Natural killer cell (primary cell): ENCODE measurements at places on chromosomes 2 and 18.

- no peak for DNase-seq
These were observed 59.3 kb upstream of the RFX8 start for GRCh38 chr2:101534149-101534611.

DNA sequence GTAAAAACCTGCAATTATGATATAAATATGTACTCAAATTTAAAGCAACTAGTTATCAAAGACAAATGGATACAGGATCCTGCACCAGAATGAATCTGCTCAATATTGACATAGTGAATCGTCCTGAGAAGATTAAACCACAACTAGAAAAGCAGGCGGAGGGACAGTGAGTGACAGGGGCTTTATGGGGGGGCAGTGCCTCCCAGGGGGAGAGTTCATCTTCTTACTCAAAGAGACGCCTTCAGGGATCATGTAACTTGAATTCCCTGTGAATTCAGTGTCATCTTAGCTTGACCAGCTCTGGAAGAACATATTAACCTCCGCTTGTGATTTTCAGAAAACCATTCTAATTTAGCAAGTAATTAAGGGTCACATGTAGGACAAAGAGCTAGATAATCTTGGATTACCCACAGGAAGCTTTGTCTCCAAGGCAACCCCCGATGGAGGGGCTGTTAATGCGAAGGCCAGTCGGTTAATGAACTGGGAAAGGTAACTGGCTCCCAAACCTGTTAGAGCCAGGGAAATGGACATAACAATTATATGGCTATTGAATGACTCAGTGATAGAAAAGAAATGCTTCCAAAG is 17.4 kb upstream of the LMAN1 start:
- no peak for DNase-seq

DNA sequence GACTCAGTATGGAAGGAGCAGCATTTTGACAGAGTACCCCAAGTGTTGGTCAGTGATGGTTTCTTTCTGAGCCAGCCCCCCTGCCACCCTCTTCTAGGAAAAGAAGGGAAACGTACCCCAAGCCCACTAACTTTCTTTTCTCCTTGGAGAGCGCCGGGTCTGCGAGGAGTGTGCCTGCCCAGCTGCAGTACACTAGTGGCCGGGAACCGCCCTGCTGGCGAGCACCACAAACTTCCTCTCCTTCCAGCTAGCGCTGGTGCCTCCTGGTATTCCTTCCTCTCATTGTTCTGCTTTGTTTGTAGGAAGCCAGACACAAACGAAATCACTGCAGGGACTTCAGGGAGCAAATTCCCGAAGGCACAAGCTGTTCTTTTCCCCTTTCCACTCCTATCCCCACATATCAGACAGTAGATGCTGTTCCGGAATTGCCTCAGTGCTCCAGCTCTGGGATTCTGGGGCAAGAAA is 1.8 kb downstream of the CCDC85A start:
- DNase-seq = no peak

- DNase-seq = peak; percentile 92
These were observed 1.2 kb upstream of the AFTPH start for GRCh38 chr2:64522843-64523428.

GRCh38 chr18:12308386-12309100 is 502 bp downstream of the TUBB6 start:
- DNase-seq = no peak

- DNase-seq = no peak
These were observed 726.6 kb upstream of the FANCL start for GRCh38 chr2:58967736-58968135.

DNA sequence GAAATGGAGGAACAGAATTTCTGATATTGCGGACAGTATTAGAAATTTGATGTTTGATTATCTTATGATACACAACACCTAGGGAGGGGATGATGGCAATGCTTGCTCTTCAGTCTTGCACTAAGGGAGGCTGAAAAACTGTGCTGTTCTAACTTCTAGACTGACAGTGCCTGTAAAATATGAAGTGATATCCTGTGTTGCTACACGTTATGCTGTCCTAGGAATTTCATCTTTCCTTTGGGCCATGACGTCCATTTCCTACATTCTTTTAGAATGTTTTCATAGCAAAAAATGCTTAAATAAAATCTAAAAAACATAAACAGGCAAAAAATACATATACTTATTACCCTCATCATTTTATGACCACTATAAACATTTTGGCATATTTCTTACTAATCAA is 55.3 kb downstream of the OSBPL1A start:
- DNase-seq = no peak

- DNase-seq = no peak
These were observed 164.0 kb upstream of the REG3G start for GRCh38 chr2:78861546-78861945.

DNA sequence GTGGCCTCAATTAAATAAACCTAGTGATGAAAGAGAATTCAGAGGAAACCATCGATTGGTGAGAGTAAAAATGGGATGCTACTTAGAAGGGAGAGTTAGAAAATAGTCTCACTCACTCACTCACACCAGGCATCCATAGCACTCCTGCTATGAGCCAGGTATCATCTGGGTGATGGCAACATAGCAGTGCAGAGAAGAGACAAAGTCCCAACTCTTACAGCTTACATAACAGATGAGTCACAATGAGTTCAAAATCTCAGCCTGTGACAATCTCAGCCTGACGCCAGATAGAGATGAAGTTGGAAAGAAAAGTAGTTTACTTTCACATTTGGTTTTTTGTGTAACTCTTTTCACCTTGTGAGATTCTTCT is 55.4 kb upstream of the THOC1 start:
- no peak for DNase-seq

DNA sequence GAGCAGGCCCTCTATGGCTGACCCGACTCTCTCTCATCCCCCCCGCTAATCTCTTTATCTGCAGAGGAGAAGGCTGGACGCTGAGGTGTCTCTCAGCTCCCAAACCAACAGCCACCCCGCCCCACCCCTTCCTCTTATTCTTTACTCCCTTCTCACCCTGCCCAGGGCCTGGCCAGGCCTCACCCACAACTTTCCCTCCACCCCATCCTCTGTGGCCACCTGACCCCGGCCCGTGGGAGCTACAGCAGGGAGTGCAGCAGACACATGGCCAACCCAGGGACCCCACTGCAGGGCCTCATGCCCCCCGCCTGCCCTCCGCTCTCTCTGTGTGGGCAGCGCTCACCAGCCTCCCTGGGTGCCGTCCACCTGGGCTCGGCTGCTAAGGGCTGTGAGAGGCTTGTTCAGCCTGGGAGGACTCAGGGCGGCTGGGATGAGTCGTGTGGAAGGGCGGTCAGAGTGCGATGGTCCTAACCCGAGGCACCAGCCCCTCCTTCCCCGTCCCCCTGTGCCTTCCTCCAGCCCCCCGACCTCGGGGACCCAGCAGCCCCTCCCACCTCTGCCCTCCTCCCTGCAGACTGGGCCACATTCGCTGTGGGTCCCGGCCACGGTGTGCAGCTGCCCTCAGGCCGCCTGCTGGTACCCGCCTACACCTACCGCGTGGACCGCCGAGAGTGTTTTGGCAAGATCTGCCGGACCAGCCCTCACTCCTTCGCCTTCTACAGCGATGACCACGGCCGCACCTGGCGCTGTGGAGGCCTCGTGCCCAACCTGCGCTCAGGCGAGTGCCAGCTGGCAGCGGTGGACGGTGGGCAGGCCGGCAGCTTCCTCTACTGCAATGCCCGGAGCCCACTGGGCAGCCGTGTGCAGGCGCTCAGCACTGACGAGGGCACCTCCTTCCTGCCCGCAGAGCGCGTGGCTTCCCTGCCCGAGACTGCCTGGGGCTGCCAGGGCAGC is 6.8 kb downstream of the NEU4 start:
- DNase-seq = peak; percentile 14

DNA sequence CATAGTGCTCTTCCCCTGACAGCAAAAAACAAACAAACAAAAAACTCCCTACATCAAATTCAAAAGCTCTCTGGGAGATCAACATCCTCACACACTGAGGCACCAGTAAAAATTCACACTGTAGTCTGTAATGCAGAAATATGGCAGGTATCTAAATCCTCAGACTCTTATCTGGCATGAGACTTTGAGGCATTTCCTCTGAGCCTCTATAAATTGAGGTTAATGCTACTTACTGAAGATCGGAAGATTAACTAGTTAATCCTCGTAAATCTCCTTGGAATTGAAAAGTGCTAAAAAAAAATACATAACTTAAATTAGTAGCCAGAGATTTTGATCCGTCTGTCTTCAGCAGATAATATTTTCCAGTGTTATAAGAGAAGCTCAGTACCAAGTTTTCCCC is 65.0 kb downstream of the AP1S3 start:
- no peak for DNase-seq

- no peak for DNase-seq
These were observed 37.1 kb downstream of the PIEZO2 start for GRCh38 chr18:11112286-11112685.

DNA sequence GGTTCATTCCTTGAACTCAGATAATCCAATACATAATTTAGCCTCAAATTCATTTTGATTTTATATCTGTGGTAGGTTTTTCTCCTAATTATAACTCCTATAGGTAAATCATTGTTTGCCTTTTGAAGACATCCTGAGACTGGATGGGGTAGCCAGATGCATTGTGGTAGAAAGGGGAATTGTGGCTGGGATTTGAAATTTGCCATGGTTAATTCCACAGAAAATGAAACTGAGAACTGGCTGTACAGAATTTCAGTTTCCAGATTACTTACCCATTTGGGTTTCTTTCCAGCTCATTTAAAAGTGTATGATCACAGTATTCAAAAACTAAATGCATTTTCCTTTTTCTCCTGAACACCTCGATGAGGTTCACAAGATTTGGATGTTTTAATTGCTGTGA is 18.2 kb downstream of the CDKL4 start:
- no peak for DNase-seq

GRCh38 chr18:73060666-73061288 is 193.0 kb upstream of the NETO1 start:
- DNase-seq = no peak

DNA sequence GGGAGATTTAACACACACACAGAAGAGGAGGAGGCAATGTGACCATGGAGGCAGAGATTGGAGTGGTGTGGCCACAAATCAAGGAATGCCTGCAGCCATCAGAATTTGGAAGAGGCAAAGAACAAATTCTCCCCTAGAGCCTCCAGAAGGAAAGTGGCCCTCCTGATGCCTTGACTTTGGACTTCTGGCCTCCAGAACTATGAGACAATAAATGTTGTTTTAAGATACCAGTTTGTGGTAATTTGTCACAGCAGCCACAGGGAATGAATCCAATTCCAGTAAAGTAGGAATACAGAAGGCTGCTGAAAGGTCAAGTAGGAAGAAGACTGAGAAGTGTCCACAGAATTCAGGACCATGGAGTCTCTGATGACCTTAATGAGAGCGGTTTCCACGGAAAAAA is 18.1 kb downstream of the PAIP2B start:
- no peak for DNase-seq

- no peak for DNase-seq
These were observed 95.7 kb downstream of the ASXL3 start for GRCh38 chr18:33673689-33674088.

GRCh38 chr2:70658476-70658875 is 104.8 kb upstream of the TGFA start:
- no peak for DNase-seq

DNA sequence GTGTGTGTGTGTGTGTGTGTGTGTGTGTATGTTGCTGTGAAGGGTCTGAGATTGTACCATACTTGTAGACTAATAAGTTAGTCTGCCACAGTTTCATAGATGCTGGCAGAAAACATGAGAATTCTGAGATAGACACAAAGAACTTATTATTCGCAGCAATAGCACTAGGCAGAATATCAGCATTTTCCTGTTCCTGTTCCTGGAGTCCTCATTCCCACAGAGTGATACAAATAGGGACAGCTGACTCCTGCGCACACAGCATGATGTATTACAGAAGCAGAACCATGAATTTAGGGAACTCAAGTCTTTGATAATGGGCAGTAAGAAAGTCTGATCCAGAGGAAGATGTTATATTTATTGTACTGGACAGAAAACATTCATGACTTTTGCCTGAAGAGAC is 1466.3 kb downstream of the DPP10 start:
- DNase-seq = no peak

DNA sequence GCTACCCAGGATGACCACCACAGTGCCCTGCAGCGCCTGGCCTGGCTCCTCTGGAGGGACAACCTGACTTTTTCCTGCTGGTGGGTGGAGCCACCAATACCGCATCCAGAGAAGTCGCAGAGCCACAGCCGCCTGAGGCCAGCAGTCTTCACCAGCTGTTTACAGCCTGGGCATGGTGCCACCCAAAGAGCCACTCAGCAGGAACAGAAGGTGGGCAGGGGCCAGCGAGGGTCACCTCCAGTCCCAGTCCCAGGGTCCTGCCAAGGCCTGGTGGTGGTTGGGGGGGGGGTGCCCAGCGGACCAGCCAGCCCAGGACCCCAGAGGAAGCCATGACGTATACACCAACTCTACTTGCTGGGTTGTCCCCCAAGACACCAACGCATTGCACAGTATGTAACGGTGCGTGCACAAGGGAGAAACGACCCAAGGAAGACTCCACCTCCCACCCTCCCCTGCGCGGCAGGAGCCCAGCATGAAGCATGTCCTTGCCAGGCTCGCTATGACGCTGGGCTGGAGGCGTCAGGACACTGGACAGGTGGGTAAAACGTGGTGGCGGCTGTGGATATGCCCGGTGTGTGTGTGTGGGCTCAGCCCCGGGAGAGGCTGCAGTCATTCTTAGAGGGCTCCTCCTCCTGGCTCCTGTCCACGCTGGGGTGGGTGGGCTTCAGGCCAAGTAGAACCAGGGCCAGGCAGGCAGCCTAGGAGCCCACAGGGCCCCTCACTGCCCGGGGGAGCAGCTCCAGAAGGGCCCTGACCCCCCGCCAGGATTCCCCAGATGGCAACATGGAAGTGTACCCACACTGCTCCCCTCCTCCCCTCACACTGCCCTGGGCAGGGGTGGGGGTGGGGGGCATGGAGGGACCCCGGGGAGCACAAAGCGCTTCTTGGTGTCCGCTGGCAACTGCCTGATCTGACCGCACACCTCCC is 49.3 kb downstream of the HS6ST1 start:
- no peak for DNase-seq
